ENCODE measurements at places on chromosomes 6 and 20. TPM values are rescaled to one million over a fixed set of nuclear protein-coding genes. Genes with fewer than 3 reads are reported as not detected.

Gene UST
- total RNA-seq, result 13.7 TPM

Gene PDYN
- total RNA-seq, result not detected

Gene KATNA1
- total RNA-seq, result 80.2 TPM

Gene HLA-DMB
- total RNA-seq, result 21.2 TPM

Gene CLPSL1
- not detected for total RNA-seq

Gene SRXN1
- total RNA-seq, result 33.2 TPM

All from uterus (tissue), 4 donors.